ENCODE measurements at places on chromosomes 7 and 10.

- DNase-seq = no peak
Measured at GRCh38 chr10:23139677-23140076, 44.3 kb downstream of the MSRB2 start.

DNA sequence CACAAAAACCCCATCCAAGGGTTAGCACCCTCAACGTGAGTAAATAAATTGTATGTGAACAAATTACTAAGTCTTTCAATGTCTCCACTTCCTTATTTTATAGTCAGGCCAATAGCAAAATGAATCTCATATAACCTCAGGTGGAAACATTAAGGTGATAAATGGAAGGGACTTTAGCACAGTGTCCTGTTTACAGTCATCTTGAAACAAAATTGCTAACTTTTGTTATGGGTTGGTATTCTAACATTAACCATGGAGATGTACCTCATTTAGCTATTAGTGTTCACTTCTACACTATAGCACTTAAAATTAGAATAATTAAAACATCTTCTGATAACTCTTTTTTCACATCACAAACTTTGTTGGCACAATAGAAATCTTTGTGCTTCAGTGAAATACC lies 255.8 kb upstream of the CNTNAP2 start:
- no peak for DNase-seq

DNA sequence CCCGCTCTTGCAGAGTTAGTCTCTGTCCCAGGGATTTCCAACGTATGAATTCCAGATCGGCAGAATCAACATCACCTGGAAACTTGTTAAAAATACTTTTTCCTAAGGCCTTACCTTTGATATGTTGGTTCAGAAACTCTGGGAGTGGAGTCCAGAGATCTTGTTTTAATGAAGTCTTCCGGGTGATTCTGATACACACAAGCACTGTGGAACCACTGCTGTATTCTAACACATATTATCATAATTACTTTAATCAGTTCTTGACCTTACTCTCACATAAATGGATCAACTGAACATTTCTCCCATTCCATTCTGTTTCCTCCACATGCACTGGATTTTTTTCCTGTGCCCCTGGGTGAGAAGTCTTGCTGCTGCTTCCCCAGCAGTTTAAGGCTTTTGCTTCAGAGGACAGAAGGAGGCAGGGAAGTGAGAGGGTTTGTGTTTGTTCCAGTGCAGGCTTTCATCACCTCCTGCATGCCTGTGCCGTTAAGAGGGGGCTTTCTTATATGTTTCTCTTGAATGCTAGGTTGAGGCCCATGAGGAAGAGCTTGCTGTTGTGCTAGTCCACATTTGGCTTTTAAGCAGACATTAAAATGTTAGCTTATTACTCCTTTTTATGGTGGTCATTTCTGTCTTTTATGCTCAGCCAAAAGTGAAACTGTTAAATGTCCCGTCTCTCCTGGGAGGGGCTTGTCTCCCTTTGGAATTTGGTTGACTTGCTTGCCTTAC lies 32.4 kb downstream of the CCSER2 start:
- DNase-seq = no peak

GRCh38 chr10:672203-672602 lies 17.3 kb downstream of the DIP2C start:
- DNase-seq = no peak

DNA sequence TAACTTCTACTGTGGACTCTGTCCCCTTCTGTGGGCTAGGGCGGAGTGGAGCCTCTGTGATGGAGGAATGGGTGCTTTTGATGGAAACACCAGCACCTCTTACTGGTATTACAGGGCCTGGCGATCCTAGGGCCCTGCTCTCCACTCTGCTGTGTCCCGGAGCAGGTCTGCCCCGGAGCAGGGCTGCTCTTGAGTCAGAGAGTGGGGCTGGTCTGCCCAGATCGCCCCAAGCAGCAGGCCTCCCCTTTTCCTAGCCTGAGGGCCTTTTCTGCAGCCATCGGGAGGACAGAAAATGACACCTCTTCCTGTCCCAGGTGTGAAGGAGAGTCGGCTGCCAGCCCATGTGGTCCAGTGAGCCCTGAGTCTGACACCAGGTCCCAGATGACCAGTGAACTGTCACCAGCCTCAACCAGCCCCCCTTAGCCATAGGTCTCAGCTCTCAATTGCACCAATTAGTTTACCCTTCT lies 1.4 kb downstream of the ZNF282 start:
- no peak for DNase-seq

- no peak for DNase-seq
Measured at GRCh38 chr10:60142736-60143135, 236.4 kb upstream of the CCDC6 start.

- DNase-seq = no peak
Measured at GRCh38 chr10:102729029-102730026, 14.4 kb upstream of the WBP1L start.

- DNase-seq = no peak
Measured at GRCh38 chr10:75398692-75399460, 2.7 kb downstream of the ZNF503 start.

DNA sequence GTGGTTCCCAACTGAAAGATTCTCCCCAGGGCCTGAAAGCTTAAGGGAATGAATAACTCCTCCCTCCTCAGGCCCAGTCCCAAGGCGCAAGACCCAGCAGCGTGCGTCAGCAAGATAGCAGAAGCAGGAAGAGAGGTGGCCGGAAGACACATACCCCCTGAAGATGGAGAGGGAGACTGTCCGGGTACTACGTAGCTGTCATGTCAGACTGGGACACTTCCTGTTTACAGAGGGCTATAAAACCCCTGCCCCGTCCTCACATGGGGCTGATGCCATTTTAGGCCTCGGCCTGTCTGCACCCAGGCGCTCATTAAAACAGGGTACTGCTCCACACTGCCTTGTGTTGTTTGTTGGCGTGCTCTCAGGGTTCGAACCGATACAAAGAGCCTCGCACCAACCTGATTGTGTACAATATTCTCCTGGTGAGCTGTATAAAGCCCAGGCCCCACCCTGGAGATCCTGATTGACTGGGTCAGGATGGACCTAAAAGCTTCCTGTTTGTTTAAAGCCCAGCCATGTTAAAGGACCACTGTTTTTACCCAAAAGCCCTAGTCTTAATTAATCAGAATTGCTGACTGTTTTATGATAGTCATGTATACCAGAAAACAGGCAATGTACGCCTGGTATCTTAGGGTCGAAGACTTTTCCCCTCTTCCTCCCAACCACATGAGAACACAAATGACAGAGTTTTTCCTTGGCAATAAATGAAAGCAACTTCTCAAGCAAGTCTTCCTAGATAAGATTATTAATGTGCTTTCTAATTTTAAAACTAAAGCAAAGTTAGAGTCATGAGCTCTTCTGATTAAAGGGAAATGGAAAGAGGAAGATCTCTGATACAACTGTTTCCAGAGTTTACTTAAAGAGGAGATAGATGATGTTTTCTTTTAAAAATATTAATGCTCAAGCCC lies 251.5 kb downstream of the DOCK4 start:
- no peak for DNase-seq

GRCh38 chr10:44589181-44589943 lies 204.5 kb upstream of the CXCL12 start:
- DNase-seq = no peak

All from NCI-H2081 treated with DMSO at 0.1 percent for 48 hours (cell line).